ENCODE measurements at places on chromosomes 13 and 19. TPM values are rescaled to one million over a fixed set of nuclear protein-coding genes. Genes with fewer than 3 reads are reported as not detected.

DNA sequence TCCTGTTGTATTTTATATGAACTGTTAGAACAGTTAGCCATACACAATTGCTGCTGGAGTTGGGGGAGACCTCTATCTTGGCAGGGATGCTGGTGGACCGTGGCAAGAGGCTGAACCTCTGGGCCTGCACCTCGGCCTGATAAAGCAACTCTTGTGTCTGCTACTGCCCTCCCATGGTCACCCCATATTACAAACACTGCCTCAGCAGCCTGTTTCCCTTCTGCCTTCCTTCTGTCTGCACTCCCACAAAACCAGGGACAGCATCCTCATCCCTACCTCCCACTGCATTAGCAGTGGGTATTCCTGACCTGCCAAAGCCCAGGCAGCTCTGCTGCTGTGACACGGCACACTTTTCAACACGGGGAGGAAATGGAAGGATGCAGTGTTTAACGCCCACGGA lies 456.4 kb downstream of the FGF14 start:
- no peak for DNase-seq

DNA sequence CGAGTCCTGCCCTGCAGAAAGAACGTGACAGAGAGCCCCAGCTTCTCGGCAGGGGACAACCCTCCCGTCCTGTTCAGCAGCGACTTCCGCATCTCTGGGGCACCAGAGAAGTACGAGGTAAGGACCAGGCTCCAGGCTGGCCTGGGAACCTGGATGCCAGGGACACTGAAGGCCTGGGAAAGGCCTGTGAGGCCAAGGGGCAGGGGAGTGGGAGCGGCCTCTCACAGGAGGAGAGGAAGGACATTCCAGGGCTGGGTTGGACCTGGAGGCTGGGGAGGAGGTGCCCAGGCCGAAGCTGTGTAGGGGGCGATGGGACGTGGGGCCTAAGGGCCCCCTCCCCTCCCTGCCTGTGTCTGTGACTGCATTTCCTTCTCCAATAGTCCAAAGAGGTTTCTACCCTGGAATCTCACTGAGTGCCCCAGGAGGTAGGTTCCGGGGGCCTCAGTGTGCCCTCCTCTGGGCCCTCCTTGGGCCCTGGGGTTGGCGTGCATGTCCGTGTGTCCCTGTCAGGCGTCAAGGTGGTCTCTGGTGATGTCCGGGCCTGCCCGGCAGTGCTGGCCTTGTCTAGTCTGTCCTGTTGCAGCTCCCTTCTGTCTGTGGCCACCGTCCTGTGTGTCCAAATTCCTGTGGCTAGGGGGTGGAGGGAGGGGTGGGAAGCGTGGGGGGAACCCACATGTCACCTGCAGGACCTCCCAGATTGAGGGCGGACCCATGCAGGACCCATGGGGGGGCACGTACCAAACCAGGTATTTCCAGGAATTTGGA lies 16.9 kb upstream of the CD22 start:
- no peak for DNase-seq

GRCh38 chr13:103640606-103641005 lies 574.4 kb upstream of the SLC10A2 start:
- no peak for DNase-seq

GRCh38 chr19:19053508-19054314 lies 10.1 kb upstream of the SLC25A42 start:
- peak; percentile 68 for DNase-seq

DNA sequence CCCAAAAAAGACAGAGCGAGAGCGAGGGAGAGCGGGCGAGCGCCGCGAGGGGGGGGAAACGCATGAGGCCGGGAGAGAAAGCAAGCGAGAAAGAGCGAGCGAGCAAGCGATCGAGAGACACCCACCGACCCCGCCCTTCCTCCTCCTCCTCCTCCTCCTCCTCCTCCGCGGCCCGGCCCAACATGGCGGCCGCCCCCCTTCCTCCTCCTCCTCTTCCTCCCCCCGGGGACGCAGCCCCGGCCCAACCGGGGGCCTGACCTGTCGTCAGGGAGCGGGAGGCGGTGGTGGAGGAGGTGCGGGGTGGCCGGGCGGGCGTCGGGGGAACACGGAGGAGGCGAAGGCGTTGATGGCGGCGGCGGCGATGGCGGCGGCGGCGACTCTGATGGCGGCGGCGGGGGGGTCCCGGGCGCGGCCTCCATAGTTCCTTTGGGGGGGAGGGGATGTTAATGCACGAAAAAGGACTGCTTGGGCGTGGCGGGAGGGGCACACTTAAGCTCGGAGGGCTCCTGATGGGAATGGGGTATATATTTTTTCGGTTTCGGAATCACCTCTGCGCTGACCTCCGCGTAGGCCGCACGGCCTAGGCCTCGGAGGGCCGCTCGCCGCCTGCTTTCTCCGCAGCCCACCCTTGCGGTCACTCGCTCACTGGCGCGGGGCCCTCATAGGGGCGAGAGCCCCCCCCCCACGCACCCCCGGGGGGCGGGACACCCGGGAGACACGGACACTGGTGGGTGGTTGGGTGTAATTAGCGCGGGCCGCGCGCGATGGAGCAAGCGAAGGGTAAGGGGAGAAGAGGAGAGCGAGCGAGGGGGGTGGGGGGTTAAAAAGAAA lies 1.2 kb downstream of the ZC3H4 start:
- DNase-seq, result peak; percentile 84

Gene ZNF93
- 2.3 TPM for total RNA-seq

Gene FFAR1
- 1.6 TPM for total RNA-seq

Gene CLPTM1
- 48.5 TPM for total RNA-seq

Data from body of pancreas (tissue), 4 donors.